Dermis microvascular lymphatic vessel endothelial cell (primary cell): ENCODE measurements at places on chromosomes 2 and 18. TPM values are rescaled to one million over a fixed set of nuclear protein-coding genes. Genes with fewer than 3 reads are reported as not detected.

Gene HMSD
- total RNA-seq: not detected in 2 replicates

Gene IL1RL1
- total RNA-seq: 0.13 and 0.90 TPM in 2 replicates

Gene NAT8
- not detected in 2 replicates for total RNA-seq

- no peak for DNase-seq
Observed at GRCh38 chr18:78892177-78892576, 87.4 kb upstream of the SALL3 start.

DNA sequence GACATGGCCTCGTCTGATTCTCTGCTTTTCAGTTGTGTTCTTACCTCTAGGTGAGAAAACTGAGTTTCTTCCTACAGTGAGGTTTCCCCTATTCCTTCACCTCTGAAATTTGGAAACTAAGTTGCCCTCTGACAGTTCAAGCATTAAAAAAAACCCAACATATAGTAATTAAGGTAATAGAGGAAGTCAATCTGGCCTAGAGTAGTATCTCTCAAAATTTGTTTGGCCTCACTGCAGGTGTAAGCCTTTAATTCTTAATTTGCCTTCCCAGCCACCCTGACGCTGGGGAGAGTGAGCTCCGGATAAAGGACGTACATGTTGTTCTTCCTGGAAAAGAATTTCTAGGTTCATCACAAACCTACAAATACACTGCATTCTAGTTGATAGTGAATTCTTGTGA is 1.4 kb downstream of the CAD start:
- no peak for DNase-seq

DNA sequence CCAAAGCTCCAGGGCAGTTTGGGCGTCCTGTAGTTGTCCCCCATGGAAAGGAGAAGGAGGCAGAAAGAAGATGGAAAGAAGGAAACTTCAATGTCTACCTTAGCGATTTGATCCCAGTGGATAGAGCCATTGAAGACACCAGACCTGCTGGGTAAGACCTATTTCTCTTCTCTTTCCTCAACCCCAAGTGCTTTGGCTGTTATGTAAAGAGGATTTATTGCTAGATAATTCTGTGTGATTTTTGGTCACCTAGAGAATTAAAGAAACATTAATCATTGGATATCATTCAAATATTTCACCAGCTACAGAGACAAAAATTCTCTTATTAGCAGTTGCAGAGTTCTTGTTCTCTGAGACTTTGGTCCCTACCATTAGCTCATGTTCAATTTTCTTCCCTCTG is 1.9 kb downstream of the GALNT5 start:
- DNase-seq: no peak
